Activated CD8-positive, alpha-beta memory T cell treated with anti-CD3 and anti-CD28 coated beads, Interleukin-2, amount 10 ng/mL, durations not matched to agents 7 days and 5 days (primary cell): ENCODE measurements at places on chromosomes 2 and 18. TPM values are rescaled to one million over a fixed set of nuclear protein-coding genes. Genes with fewer than 3 reads are reported as not detected.

Gene GREB1L
- not detected for total RNA-seq

Gene AMMECR1L
- total RNA-seq: 18.5 TPM

Gene CD8B2
- total RNA-seq: 7.0 TPM

Gene MBP
- 101 TPM for total RNA-seq

Gene MAL
- 178 TPM for total RNA-seq

Gene SPP2
- not detected for total RNA-seq

Gene DHRS9
- not detected for total RNA-seq

Gene UGT1A5
- not detected for total RNA-seq

Gene ATP6V1C2
- total RNA-seq: not detected

Gene SKOR2
- total RNA-seq: not detected

Gene GCA
- total RNA-seq: 16.1 TPM

Gene DPYSL5
- total RNA-seq: not detected

Gene MC5R
- total RNA-seq: not detected

Gene CXCR2
- total RNA-seq: 0.30 TPM

Gene PARD3B
- total RNA-seq: not detected

Gene CRYGD
- not detected for total RNA-seq

Gene GPBAR1
- 0.82 TPM for total RNA-seq

Gene OTX1
- total RNA-seq: 0.26 TPM

Gene RNASEH1
- total RNA-seq: 26.3 TPM

Gene KIAA2012
- total RNA-seq: not detected

Gene MOGAT1
- not detected for total RNA-seq

Gene SULT1C4
- not detected for total RNA-seq

Gene EVA1A
- not detected for total RNA-seq

Gene IL36A
- total RNA-seq: 0.42 TPM

Gene ZSWIM2
- total RNA-seq: not detected

Gene SCN7A
- total RNA-seq: not detected
